Stimulated activated CD4-positive, alpha-beta T cell treated with anti-CD3 and anti-CD28 coated beads, Interleukin-15, amount 100 ng/mL, for 24 hours (primary cell): ENCODE measurements at places on chromosomes 5 and 9.

- DNase-seq: no peak
Measured at GRCh38 chr5:109823597-109823996, 133.9 kb downstream of the MAN2A1 start.

DNA sequence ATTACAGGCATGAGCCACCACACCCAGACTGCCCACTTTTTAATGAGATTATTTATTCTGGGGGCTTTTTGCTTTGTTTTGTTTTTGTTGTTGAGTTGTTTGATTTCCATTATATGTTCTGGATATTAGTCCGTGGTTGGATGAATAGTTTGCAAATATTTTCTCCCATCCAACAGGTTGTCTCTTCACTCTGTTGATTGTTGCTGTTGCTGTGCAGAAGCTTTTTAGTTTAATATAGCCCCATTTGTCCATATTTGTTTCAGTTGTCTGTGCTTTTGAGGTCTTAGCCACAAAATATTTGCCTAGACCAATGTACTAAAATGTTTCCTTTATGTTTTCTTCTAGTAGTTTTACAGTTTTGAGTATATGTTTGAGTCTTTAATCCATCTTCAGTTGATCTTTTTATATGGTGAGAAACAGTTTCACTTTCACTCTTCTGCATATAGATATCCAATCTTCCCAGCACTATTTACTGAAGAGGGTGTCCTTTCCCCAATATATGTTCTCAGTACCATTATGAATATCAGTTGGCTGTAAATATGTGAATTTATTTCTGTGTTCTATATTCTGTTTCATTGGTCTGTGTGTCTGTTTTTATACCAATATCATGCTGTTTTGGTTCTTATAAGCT is 30.2 kb upstream of the TBCA start:
- DNase-seq: no peak

DNA sequence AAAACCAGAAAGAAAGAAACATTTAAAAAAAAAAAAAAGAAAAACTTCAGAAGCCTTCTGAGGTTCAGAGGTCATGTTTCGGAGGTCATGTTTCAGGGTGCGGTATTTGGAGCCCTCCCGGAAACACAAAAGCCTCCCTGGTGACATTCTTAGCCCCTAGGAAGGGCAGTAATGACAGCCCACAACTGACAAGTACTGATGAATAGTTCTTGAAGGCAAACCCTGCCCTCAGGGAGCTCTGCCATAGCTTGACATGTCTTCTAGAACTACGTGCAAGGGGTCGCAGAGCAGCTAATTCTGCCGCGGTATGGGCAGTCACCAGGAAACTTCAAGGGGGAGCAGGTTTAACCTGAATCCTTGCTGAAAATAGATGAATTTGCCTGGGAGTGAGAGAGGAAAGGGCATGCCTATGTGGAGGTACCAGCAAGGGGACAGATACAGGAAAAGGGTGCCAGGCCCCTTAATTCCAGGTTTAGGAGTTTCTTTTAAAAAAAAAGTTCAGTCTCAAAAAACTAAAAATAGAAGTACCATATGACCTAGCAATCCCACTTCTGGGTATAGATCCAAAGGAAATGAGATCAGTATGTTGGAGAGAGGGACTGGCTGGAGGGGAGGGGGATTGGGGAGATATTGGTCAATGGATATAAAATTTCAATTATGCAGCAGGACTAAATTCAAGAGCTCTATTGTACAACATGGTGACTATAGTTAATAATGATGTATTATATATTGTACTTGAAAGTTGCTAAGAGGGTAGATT is 98.4 kb downstream of the C9orf152 start:
- no peak for DNase-seq

DNA sequence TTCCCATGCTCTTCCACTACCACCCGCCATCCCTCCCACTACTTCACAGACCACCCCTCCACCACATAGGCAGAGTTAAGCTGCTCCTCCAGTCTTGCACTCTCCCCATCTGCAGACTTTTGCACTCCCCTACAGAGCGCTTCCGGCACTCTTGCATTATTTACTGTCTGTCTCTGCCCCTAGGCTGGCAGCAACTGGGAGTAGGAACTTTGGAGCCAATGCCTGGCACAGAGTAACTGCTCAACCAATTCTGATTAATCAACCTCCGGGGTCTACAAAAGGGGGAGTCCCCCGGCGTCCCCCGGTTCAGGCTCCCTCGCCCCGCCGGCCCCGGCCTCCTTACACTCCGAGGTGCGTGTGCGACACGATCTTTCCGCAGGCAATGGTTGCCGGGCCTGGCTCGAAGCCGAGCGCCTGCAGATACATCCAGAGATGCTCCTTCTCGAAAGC is 498 bp downstream of the HAUS6 start:
- DNase-seq: peak; percentile 16

DNA sequence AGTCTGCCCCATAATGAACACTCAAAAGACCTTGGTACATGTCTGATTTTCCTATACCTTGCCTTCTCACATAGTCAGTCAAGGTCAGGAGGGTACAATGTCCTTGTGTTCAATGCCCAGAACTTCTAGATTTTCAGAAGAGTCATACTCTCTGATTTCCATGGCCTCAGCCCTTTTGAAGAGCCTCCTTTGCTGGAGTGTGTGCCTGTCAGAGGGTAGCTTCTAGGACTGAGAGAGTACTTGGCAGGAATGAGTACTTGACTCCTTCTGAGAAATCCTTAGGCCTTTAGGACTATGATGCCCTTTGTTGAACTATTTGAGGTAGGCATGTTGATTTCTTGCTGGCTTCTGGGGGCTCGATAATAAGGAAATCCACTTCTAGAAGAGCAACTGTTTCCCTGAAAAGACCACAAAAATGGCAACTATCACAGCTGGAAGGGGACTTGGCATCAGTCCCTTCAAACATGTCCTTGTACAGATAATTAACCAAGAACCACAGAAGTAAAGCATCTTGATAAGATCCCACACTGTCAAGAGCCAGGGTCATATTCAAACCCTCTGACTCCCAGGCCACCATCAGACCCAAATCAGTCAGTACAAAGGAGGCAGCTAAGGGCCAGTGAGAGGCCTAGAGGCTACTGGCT is 10.6 kb upstream of the MEGF9 start:
- no peak for DNase-seq

- DNase-seq: no peak
Measured at GRCh38 chr9:18452276-18452675, 21.7 kb upstream of the ADAMTSL1 start.

DNA sequence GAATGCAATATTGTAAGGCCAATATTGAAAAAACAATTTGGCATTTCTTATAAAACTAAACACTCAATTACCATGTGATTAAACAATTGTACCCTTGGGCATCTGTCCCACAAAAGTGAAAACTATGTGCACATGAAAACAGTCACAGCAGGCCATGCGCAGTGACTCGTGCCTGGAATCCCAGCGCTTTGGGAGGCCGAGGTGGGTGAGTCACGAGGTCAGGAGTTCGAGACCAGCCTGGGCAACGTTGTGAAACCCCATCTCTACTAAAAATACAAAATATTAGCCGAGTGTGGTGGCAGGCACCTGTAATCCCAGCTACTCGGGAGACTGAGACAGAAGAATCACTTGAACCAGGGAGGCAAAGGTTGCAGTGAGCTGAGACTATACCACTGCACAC is 343.7 kb downstream of the DMRTA1 start:
- no peak for DNase-seq

DNA sequence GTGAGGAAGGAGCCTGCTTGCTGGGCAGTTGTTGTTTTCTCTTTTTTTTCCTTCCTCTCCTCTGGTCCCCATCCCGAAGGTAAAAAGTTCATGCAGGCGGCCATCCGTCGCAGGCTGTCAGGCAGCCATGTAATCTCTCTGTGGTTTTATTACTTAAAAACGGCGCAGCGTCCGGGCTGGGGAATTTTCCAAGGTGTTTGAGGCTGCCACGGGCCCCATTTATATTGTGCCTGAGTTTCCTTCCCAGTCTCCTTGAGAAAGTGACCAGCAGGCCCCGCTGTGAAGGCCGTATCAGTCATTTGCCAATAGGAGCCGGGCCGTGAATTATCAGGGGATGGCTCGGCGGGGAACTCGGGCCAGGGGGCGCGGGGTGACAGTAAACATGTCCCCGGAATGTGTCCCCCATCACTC is 289.7 kb downstream of the PBX3 start:
- no peak for DNase-seq

DNA sequence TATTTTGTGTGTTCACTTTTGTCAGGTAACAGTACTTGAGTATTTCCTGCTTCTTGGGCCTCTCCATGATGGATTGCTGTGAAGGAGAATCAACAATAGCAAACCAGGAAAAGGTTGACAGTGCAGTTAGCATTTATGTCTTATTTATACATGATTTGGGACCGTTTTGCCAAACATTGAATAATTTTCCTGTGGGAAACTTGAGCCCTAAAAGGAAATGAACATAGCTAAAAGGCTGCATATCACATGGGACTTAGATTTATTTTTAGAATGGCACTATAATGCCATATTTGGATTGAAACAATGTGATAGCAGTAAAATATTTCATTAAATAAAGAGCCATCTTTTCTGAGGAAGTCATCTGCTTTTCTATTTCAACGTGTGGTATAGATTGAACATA is 15.3 kb downstream of the GPR21 start:
- no peak for DNase-seq

DNA sequence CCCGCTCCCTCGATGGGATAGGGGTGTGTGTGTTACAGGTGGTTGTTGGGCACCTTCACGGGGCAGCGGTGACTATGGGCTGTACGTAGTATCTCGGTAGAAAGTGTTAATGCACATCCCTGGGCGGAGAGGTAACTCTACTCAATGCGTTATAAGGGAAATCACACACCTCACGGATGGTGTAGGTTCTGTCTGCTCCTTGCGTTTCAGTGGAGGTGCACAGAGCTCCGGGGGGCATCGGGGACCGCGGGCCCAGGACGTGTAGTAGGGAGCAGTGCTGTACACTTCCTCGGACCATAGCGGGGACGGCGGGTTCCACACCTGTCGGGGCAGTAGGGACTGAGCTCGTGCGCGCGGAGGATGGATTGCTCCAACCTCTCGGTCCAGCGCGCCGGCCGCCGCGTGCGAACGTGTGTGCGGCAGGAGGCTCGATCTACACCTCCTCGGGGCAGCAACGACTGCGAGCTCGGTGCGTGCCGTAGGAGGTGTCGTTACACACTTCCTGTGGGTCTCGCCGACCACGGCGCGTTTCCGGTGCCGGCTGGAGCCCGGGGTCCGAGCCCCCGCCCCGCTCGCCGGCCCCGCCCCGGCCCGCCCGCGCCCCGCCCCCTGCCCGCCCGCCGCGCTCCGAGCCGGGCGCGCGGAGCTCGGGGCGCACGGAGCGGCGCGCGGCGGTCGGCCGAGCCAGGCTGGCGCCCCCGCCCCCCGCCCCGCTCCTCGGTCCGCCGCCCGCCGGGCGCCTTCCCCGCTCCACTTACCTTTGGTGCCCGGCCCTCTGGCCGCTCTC is at the start of gene KIAA1958:
KIAA1958 (plus strand) TSS at position 607 of the 787 bp plus-strand sequence. CDS start 87,254 bp downstream, outside the sequence.
- DNase-seq: peak; percentile 93

GRCh38 chr9:87441251-87441650 is 56.4 kb upstream of the DAPK1 start:
- DNase-seq: no peak

DNA sequence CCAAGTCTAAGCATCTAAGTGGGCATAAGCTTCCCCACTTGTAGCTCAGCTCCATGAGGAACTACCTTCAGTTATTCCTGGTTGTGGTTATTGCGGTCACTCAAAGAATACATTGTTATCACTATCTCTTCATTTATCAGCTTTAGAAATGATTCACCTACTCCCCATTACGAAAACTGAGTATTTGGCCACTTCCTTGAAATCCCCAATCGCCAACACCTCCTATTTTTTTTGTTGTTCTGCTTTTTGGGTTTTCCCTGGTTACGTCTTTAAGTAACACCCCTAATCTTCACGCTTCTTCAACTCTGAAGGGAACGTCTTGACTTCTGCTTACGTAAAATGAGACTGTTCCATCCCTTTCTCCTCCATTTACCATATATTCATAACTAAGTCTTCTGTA is 20.7 kb downstream of the MAPK9 start:
- DNase-seq: no peak

DNA sequence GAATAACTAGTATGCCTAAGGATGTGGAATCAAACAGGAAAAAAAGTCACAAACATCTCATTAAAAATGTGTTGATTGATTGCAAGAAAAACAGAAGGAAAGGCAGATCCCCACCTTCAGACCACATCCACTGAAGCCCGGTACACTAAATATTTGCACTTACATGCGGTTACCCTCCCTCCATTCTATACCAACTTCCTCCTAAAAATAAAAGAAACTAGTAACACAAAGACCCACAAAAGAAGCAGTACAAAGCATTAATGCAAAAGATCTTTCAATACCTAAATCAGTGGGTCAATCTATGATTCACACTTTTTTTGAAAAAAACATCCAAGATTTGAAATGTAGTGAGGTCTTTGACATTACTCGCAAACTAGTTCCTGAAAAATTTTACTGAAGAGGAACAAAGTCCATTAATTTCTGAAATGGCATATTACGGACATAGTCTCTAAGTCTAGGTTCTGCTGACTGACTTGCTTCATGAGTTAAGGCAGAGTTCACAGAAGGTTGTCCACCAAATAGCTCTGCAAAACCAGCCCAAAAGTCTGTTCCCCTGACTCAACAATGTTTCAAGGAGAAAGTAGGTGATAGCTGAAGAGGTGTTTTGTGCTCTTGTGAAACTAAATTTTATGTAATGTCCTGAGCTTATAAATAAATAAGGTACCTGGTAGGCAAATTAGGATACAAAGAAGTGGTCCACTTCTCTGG is 100.7 kb downstream of the PAM start:
- DNase-seq: no peak

- no peak for DNase-seq
Measured at GRCh38 chr5:158691631-158692255, 408.0 kb downstream of the EBF1 start.

- DNase-seq: no peak
Measured at GRCh38 chr9:5580650-5581049, 48.3 kb upstream of the RIC1 start.

DNA sequence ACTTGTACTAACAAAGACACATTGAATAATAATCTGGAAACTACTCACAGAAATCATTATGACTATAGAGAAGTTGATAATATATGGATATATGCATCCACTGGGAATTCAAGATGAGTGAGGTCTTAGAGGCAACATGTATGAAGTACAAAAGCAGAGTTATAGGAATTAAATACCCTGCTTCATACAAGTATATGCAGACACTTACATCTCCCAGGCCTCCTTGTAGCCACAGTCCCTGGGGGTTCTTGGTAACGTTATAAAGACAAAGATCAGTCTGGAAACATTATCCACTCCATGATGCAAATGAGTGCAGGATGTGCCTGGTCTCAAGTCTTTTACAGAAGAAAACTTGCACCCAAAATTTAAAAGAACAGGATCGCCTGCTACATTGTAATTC is 92.4 kb upstream of the ANXA1 start:
- DNase-seq: no peak

DNA sequence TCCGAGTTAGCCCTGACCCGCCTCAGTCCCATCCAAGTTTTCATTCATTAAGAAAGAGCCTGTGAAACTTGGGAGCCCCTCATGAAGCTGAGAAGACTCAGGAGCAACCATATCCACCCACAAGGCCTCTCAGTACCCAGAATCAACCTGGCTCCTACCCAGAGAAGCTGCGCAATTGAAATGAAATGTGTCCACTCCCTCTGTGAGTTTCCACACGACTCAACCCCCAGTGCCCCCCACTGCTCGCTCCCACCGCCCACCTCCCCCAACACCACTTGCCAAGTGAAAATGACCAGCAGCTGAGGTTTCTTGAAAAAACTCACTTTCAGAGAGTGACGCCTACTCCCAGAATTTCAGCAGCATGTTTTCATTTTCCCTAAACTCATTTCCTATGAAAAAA is 104.6 kb downstream of the CDK5RAP2 start:
- DNase-seq: no peak

- no peak for DNase-seq
Measured at GRCh38 chr5:82931110-82931509, 146.1 kb downstream of the TMEM167A start.

GRCh38 chr5:39016587-39017275 is 57.5 kb downstream of the RICTOR start:
- no peak for DNase-seq
